ENCODE measurements at places on chromosomes 3 and 15.

DNA sequence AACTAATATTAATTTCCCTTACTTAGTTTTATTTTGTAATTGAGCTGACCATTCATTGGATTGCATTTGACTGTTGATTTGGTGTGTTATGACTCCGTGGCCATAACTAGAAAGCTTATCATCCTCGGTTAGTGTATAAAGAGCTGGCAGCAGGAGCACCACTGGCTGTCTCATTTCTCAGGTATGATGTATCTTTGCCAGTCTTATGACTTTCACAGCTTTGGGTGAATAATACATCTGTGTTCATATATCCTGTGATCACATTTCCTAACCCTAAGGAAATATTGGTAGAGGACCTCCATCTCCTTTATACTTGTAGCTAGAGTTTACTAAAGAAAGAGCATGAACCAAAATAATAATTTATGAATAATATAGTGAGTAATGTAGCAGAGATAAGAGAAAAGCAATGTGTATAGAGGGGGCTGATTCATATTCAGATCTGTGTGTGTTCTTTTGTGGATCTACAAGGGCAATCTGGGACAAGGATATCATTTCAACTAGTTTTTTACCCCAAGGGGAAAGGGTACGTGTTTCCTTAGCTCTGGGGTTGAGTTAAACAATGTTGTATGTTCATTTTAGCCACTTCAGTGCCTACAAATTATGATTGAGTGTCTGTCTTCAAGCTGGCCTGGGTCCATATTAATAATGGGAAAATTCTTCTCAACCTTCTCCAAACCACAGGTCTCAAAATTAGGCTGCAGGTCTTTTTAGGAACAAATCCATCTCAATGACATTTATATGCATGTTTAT lies 901.7 kb downstream of the NTRK3 start:
- DNase-seq, result no peak

DNA sequence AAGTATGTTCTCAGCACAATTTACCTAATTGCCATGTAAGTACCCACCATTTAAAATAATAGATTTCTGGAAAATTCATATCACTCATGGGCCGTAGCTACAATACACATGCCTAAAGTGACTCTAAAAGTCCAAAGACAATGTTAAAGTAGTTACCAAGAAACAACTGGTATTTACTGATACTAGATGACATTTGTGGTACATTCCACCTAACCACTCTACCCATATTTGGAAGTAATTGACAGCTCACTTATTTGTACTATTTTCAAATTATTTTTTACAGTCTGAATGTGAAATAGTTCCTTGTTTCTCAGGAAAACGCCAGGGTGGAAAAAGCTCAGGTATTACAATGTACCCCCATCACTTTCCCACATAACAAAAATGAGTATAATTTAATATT lies 573.0 kb downstream of the MECOM start:
- no peak for DNase-seq

DNA sequence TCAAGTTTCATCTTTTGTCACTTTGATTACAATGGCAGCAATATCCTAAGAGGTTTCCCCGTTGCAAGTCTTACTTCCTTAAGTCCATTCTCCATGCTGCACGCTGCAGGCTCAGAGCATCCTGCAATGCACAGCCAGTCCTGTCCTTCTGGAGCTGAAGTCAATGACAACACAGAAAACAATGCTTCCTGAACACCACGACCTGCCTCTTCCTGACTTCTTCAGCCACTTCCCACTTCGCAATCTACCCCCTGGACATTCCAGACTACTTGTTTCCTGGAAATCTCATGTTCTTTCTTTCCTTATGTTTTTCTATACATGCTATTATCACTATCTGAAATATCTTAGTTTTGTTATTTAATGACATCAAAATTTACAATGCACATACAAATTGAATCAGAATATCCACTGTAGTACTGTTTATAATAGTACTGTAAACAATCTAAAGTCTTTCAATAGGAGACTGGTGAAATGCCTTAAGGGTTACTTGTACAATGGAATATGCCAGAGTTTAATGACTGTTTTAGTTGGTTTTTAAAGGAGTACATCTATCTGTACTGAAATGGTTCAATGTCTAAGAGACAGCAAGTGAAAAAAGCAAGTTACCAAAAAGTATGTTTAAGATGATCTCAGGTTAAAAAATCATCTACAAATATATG lies 113.7 kb upstream of the PRTG start:
- no peak for DNase-seq

- DNase-seq, result peak; percentile 24
These were observed 218.1 kb downstream of the CLSTN2 start for GRCh38 chr3:140152851-140153639.

GRCh38 chr3:29065211-29065785 lies 215.6 kb upstream of the RBMS3 start:
- peak; percentile 6 for DNase-seq

- no peak for DNase-seq
These were observed 3.8 kb upstream of the FRMD4B start for GRCh38 chr3:69389520-69390248.

GRCh38 chr3:193944518-193944884 lies 191.4 kb upstream of the HES1 start:
- no peak for DNase-seq

GRCh38 chr15:59484399-59484798 lies 46.4 kb downstream of the FAM81A start:
- DNase-seq, result no peak

DNA sequence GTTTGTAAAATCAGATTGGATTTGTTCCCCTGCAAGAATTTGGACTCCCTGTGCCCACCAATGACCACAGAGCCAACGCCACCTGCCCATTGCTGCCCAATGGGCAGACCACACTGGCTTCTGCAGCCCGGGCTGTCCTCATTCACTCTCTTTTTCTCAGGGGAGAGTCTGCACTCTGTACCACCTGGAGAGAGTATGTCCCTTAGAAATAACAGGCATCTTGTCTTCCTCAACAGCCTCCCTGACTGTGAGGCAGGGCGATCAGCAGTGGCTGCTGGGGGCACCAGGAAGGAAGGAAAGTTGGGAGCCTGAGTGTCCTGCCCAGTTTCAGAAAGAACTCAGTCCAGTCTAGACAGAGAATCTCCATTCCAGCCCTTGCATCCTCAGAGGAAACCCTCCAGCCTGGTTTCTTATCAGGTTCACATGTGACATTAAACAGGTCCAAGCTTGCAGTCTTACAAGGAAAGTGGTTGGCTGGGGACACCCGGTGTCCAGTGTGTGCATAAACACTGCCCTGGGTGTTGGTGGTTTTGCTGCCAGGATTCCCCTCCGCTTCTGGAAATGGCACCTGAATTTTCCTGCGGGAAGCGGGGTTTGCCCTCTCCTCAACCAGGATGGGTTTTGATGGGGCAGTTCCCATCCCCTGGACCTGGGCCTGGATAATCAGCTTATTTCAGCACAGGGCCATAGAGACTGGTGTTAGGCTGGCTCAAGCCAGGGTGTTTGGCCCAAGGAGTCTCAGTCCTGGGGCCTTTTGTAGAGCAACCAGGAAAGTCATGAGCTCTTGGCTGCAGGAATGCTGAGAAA lies 37.2 kb downstream of the SSUH2 start:
- DNase-seq, result no peak

DNA sequence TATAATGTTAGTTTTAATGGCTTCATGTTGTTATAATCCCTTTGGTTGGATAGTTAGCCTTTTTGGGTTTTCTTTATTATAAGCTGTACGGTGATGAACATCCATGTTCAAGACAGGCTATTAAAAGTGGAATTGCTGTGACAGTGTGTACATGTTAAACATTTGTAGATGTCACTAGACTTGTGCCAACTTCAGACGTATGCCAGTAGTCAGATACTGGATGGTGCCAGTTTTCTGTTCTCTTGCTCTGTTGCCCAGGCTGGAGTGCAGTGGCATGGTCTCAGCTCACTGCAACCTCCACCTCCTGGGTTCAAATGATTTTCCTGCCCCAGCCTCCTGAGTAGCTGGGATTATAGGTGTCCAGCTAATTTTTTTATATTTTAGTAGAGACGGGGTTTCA lies 54.1 kb downstream of the MGA start:
- no peak for DNase-seq

DNA sequence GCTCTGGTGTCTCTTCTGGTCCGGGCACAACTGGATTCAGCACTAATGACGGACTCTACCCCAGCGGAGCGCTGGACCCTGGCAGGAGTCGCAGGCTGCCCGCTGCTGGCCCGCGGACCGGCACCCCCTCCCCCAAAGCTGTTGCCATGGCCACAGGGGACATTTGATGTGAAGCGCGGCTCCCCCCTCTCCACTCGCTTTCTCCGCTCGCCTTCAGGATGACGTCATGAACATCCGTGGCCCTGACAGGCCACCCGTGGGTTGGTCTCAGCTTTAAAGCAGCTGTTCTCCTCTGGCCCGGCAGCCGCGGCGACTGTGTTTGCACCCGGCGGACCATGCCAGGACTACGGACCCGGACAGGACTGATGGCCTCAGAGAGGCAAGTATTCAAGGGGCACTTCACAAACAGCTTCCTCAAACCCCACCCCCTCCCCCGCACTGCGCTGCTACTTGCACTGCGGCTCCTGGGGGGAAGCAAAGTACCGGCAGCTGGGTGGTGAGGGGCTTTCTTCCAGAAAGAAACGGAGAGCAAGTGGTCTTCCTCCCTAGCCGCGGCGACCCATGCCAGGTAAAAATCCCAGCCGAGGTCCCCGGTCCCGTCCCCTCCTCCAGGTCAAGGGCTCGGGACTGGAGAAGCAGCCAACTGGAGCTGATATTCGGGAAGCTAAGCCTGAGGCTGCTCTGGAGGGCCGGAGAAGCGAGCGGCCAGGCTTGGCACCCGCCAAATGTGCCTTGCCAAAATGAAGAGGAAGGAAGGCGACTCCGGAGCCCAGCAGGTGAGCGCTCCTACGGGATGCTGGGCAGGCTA lies 16.6 kb upstream of the AEN start:
- DNase-seq, result no peak

DNA sequence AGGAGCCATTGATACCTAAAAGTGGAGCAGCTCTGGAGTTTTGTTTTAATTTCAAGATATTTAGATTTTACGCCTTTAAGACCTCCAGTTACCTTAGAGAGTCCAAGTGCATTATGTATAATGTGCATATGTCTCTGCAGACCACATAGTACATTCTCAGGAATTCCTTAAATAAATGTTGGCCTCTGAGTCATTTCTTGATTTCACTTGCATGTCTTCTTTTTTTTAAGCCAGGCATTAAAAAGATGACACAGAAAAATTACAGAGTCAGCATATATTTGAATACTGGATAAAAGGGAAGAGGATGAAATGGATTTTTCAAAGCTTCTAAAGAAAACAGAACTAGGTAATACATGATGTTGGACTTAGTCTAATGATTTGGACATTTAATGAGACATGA lies 125.2 kb downstream of the TMCO5A start:
- no peak for DNase-seq

DNA sequence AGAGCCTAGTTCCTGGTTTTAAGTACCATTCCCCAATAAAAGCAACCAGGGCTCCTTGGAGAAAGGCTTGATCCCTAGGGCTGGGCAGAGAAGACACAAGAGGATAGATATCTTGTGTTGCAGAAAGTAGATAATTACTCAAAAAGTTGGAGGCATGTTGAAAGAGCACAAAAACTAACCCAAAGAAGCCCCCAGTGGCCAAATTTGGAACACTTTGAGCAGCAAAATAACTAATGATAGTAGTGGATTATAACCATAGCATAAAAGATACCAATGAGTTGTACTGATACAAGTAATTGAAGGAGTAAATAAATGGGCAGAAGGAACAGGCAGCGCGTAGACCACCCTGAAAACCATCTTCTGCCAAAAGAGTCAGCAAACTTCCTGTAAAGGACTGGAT lies 12.0 kb downstream of the EXOSC7 start:
- no peak for DNase-seq

GRCh38 chr3:48218537-48218936 lies 4.8 kb upstream of the CAMP start:
- DNase-seq, result no peak

All from NCI-H1694 treated with DMSO at 0.1 percent for 48 hours (cell line).